ENCODE measurements at places on chromosomes 13 and 19. TPM values are rescaled to one million over a fixed set of nuclear protein-coding genes. Genes with fewer than 3 reads are reported as not detected.

The ZNF709 gene
- total RNA-seq: 2.7 TPM

DNA sequence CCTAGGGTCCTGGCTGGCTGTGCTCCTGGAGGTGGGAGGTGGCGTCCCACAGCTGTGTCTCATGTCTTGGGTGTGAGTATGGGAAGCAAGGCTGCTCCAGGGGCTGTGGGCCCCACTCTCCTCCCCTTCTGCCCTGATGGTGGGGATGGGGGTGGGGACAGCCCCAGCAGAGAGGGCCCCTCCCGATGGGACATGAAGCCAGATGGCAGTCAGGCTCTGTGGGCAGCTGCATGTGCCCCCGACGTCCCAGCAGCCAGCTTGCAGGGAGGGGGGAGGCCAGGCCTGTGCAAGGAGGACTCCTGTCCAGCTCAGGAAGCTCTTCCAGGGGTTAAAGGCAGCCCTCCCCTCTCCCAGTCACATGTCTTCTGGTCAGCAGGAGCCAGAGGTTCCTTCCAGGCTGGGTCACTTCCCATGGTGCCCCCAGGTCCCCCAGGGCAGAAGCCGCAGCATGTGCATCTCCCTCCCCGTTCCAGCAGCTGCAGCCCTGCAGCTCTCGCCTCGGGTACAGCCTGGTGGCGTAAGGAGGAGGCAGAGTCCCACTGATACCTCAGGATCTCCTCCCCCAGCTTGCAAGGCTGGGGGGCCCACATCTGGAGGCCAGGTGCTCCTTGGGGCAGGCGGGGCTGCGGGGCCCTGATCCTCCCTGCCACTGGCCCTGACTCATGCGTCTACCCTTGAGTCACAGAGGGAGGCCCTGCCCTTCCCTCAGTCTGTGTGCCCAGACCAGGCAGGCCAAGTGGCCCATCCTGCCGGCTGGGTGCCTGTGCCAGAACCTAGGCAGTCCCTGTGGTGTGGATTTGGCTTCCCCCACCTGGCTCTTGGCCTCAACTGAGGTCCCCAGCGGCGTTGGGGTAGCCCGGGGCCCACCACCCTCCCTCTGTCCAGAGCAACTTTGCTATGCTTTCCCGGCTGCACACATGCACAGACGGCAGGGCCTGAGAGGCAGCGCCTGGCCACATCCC is 13.0 kb downstream of the YIPF2 start:
- peak overlapping the region; percentile 30 for H3K27ac ChIP-seq
- no peak overlapping the region for H3K4me3 ChIP-seq
- H3K27me3 ChIP-seq: no peaks in the 10 kb centered on the region
- peak; percentile 97 for DNase-seq
- peaks cover 14% of the 10 kb centered on the region for H3K4me1 ChIP-seq

DNA sequence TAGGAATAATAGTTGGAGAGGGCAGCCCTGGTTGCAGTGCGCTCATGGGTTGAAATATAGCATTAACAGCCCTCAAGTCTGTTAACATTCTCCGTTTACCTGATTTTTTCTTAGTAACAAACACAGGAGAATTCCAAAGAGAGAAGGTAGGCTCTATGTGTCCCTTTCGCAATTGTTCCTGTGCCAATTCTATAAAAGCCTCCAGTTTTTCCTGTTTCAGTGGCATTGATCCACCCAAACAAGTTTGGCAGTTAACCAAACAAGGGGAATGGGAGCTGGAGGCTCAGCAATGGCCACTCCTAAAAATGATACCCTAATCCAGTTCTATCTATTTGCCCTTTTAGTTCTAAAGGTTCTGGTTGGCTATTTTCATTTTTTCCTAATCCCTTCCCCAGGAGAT is 151.6 kb downstream of the ZNF486 start:
- no peaks in the 10 kb centered on the region for H3K4me1 ChIP-seq
- no peaks in the 10 kb centered on the region for H3K27me3 ChIP-seq
- no peaks in the 10 kb centered on the region for H3K36me3 ChIP-seq

The USHBP1 gene
- not detected for total RNA-seq

- peaks cover 4% of the 10 kb centered on the region for H3K4me1 ChIP-seq
- H3K27me3 ChIP-seq: no peaks in the 10 kb centered on the region
- peak; percentile 75 for DNase-seq
- peak overlapping the region; percentile 91 for H3K4me3 ChIP-seq
- H3K27ac ChIP-seq: peak overlapping the region; percentile 89
Measured at GRCh38 chr19:19900139-19900728, 512 bp upstream of the ZNF93 start.

DNA sequence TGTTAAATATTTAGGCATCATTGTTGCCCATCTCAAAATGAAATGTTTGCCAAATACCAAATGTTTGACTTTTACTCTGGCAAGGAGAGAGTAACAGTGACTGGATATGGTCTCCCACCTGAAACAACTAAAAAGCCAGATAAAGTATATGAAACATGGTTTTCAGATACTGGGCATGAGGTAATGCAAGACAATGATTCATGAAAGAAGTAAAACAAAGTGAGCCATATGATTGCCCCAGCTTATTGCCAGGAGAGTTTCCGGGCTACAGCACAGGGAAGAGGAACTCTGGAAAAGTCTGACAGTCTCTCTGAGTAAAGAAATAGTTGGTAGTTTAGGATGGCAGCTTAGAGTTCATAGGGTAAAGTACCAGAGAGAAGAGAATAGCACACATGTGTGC is 354.6 kb downstream of the DNAJC15 start:
- DNase-seq: peak; percentile 70
- H3K36me3 ChIP-seq: peaks cover 11% of the 10 kb centered on the region
- no peak overlapping the region for H3K4me3 ChIP-seq
- H3K27me3 ChIP-seq: no peaks in the 10 kb centered on the region
- H3K27ac ChIP-seq: no peak overlapping the region

The AP1M2 gene
- total RNA-seq: not detected

DNA sequence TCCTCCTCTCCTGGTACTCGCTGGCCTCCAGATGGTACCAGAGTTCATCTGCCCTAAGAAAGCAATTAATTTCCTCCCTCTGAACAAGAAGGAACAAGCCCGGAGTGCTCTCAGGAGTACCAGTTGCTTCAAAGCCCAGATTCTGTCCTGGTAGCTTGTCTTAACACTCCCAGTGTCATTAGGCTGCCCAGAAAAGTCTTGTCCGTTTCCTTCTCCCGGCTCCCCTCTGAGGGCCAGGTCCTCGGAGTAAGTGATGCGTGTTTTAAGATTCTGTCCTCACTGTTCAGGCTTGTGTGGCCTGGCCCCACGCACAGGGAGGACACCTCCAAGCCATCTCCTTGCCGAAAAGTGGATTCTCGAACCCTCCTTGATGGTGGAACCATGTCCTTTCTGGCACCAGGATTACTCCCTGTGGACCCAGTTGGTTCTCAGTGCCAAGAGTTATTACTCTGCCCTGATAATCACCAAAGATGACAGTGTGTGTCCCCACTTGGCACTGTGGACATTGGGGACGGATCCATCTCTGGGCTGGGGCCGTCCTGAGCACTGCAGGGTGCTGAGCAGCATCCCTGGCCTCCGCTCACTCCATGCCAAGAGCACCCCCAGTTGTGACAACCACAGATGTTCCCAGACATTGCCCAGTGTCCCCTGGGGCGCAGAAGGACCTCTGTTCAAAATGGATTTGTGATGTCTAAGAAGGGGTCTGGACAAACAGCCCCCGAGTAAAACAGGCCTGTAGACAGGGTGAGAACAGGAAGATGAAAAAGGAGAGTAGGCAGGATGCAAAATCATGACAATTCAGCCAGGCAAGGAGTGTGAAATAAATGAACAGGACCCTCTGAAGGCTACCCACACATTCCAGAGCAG is 52.4 kb downstream of the RFX2 start:
- 0 out of 2 replicates have a peak overlapping the region, but pooled peaks have one; percentile 16 for H3K4me3 ChIP-seq
- no peak for DNase-seq
- peaks cover 35% of the 10 kb centered on the region for H3K4me1 ChIP-seq
- H3K36me3 ChIP-seq: no peaks in the 10 kb centered on the region

The SPACA4 gene
- total RNA-seq: not detected

DNA sequence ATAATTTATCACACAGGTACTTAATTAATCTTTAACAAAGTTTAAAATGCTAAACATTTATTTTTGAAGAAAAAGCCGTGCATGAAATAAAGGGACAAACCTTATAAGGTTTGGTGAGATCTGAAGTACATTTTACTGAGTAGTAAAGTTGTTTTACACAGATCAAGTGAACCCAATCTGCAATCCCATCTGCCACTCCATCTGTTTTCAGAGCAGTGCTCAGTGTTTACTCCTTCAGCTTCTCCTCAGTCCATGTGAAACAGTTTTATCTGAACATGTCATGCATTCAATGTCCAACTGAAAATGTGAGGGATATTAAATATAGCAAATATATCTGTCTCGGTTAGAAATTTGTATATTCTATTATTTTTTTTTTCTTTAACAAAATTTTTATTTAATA is 166.8 kb downstream of the MAB21L1 start:
- no peaks in the 10 kb centered on the region for H3K4me1 ChIP-seq
- H3K4me3 ChIP-seq: no peak overlapping the region
- H3K36me3 ChIP-seq: no peaks in the 10 kb centered on the region
- no peaks in the 10 kb centered on the region for H3K27me3 ChIP-seq
- no peak for DNase-seq
- H3K27ac ChIP-seq: no peak overlapping the region

- H3K27me3 ChIP-seq: no peaks in the 10 kb centered on the region
- no peak overlapping the region for H3K27ac ChIP-seq
- DNase-seq: peak; percentile 65
Measured at GRCh38 chr19:45152504-45153338, 8.1 kb downstream of the NKPD1 start.
